ENCODE measurements at places on chromosomes 3 and 15. TPM values are rescaled to one million over a fixed set of nuclear protein-coding genes. Genes with fewer than 3 reads are reported as not detected.
A peak's percentile ranks its signal among the peaks of the same experiment; 100 is the strongest.

DNA sequence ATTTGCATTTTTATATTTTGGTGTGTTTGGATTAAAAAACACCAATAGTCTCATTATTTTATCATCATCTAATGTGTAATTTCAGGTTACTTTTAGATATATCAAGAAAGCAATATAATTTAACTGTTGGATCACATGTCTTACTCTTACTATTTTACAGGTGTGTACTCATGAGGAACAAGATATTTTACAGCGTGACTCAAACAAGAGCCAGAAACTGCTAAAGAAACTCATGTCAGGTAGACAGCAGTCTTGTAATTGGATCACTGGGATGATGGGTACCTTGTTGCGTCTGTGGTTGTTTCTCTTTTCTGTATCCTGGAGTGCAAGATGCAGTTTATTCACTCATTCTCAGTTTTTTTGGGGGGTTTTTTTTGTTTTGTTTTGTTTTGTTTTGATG is 12.9 kb downstream of the TRIP4 start:
- no peak for DNase-seq

DNA sequence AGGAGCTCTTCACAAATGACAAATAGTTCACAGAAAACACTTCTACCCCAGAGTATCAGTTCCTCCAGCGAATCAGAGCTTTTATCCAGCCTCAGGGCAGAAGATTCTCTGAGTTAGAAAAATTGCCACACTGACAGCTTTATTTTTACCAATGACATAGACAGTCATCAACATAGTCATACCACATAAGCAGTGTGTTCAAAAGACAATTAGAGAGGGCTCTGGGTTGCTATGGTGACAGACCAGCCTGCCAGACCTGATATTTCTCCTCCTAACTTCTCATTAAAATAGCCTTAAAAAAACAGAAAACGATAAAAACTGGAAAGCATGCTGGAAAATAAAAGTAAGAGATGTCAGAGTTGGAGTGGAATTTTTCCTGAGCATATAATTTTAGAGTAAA is 45.9 kb upstream of the COL6A5 start:
- no peak for DNase-seq

DNA sequence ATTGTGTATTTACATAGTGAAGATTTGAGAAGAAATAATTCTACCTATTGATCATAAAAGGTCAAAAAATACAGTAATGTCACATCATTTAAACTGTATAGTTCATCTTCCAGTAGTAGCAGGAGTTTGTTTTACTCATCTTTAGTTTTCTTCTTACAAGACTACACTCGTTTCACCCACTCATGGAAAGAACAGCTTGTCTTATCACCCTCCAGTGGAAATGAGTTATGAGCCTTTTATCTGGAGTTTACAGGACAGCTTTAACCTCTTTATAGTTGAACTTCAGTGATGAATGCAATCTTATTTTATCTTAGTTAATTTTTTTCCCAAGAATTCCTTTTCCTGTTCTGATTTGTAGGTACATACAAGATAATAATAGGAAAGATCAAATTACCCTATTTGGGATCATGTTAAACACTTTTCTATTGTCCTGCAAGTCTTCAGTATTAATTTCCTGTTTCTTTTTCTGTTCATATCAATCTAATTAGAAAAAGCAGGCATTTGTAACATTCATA is 36.8 kb downstream of the RBMS3 start:
- DNase-seq = no peak

DNA sequence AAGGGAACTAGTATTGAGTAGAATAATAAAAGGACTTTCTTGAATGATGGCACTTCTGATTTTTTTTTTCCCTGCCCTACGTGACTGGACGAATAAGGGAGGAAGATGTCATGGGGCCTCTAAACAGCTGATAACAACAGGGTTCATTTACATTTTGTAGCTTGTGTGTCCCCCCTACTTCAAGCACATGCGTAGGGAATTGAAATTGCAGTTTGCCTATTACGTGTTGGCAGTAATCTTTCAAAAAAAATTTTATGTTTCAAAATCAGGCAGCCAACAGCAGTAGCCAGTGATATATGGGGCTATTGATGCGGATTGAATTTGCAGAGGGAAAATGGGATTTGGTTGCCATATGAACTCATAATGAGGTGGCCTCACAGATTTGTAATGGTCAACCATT is 58.7 kb downstream of the PTPRG start:
- DNase-seq = no peak

DNA sequence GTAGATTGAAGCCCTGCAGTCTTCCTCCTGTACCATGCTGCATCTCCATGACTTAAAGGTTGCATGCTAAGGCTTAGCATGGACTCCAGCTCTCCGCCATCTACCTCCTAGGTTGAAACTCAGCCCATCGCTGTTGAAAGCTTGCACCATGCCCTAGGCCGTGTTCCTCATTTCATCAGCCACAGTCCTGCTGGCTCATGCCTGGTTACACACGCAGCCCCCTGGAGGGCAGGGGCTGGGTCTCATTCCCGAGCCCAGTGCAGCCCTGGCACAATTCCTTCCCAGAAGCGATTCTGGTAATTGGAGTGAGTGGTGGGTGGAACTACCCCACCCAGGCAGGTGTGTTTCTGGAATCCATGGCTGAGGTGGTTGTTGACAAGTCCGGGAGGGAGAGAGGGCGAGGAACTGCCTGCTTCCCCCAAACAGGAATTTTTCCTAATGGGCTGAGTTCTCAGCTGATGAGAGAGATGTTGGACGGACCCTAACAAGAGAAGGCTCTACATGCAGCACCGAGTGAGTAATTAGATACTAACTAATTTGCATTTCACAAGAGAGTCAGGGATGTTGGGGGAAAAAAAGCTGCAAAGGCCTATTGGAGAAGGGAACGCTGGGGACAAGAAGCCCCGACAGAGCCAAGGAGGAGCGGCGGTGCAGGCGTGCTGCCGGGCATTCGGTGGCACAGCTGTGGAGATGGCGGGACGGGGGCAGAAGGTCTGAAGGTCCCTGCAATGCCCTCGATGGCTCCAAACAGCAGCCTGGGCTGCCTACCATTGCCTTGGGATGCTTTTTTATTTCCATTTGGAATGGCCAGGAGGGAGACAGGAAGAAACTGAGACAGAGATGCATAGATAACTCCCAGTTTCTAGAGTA is 92.3 kb upstream of the TLE3 start:
- DNase-seq = no peak

DNA sequence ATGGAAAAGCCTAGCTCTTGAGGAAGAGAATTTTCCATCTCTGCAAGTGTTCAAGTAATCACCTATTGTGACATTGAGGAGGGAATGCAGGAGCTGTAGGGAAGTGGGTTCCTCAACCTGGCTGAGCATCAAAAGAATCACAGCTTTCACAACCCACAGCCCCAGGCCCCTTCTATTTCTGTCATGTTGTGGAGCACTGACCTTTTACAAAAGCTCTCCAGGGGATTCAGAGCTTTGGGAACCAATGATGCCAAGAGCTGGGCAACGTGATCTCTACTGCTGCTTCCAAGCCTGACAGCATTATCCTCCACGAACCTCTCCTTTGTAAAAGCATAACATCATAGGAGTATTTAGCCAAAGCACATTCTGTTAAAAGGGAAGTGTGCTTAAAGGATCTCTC is 231.1 kb downstream of the ADAMTS9 start:
- no peak for DNase-seq

DNA sequence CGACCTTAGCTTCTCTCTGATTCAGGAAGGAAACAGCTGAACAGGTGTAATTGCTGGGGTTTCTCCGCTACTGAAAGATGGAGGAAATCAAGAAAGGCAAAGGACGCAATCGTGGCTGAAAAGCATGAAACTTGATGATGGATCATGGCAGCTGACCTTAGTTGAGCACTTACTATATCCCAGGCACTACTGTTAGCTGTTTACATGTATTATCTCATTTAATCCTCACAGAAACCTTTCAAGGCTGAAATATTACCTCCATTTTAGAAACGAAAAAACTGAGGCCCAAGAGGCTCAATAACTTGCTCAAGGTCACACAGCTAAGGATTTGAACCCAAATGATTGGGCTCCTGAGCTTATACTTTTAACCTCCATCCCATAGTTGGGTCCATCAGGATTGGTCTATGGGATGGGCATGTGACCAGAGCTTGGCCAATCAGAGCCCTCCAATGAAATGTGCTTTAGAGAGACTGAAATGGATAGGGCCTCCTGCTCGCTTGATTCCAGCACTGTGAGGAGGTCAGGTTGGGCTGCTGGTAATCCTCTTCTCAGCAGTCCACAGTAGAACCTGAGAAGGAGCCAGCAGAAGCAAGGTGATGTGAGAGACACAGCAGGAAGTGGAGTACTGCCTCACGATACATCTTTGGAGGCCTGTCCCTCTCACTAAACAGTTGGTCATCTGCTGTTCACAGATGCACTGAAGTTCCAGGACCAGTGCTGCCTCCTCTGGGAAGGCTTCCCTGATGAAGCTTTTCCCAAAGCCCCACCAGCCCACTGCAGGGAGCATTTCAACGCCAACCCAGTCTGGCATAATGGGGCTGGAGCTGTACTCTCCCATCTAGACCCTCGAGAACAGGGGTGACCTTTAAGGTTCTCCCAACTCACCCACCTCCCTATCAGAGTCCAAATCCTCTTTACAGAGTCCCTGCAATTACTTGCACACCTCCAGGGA is 10.4 kb downstream of the CLN6 start:
- no peak for DNase-seq

- no peak for DNase-seq
Measured at GRCh38 chr3:182487143-182487542, 306.2 kb upstream of the ATP11B start.

- DNase-seq = no peak
Measured at GRCh38 chr15:74994685-74995084, 678 bp upstream of the SCAMP5 start.

- DNase-seq = no peak
Measured at GRCh38 chr3:104040896-104041295, 1325.8 kb upstream of the ALCAM start.

- no peak for DNase-seq
Measured at GRCh38 chr3:159200176-159200575, 398.3 kb downstream of the MFSD1 start.

GRCh38 chr3:142976621-142977398 is 13.3 kb upstream of the PAQR9 start:
- peak; percentile 99 for DNase-seq

DNA sequence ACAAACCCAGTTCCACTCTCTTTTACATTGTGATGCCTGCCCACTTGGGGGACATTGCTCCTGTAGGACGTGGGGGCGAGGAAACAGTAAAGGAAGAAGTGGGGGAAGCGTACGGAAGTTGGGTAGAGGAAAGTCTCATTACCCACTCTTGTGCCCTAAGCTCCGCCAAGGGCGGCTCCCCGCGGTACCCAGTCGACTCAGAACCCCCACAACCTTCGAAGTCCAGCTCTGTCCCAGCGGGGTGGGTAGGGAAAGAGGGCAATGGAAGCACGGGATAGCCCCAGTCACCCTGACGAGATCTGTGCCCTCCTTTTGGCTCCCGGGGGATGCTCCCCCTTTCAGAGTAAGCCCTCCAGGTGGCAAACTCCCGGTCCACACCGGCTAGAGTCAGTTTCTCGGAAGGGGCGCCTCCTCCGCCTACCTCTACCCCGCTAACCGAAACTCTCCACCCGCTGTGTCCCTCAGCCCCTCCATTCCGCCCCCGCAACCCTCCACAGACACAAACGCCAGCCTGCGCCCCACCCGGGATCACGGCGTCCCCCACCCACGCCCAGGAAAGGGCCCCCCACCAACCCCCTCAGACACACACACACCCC is 527 bp downstream of the CSNK1G1 start:
- DNase-seq = peak; percentile 34

- DNase-seq = no peak
Measured at GRCh38 chr3:149781741-149782140, 10.6 kb downstream of the ANKUB1 start.

DNA sequence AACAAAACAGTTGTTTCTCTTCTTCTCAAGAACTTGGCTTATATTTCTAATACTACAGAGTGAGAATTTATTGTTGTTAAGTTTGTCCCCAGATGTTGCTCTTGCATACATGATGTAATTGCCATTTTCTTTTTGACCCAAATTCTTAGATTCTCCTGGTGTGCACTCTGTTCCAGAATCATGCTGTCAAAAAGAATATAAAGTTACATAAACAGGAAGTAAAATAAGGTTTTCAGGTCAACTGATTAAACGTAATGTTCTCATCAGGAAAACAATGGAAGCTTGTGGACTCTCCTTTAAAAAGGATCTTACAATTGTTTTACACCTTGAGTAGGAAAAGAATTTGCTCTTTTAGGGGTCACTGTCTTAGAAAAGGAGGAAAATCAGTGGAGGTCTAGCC is 121.8 kb downstream of the ADAM10 start:
- no peak for DNase-seq

GRCh38 chr3:78895528-78895927 is 872.3 kb downstream of the ROBO1 start:
- no peak for DNase-seq

GRCh38 chr3:134944429-134944828 is 149.4 kb downstream of the EPHB1 start:
- DNase-seq = no peak

GRCh38 chr3:55558316-55558715 is 71.2 kb upstream of the WNT5A start:
- no peak for DNase-seq

- DNase-seq = no peak
Measured at GRCh38 chr15:89346516-89347231, 12.1 kb upstream of the POLG start.

GRCh38 chr3:14301558-14301957 is 100.8 kb upstream of the SLC6A6 start:
- no peak for DNase-seq

GRCh38 chr15:28106294-28107110 is 7.4 kb upstream of the OCA2 start:
- no peak for DNase-seq

- DNase-seq = peak; percentile 83
Measured at GRCh38 chr15:67542420-67543347, at the start of gene MAP2K5. TSS of gene MAP2K5 (plus strand) at chr15:67542703. CDS start at chr15:67543336, 633 bp downstream.

- no peak for DNase-seq
Measured at GRCh38 chr3:20218215-20218614, 32.2 kb upstream of the SGO1 start.

GRCh38 chr15:48427479-48427878 is 96.2 kb downstream of the DUT start:
- no peak for DNase-seq

- no peak for DNase-seq
Measured at GRCh38 chr15:41501191-41501917, 7.7 kb downstream of the ITPKA start.

Gene DNAH1
- 1.2 TPM for total RNA-seq

Gene SPRED1
- 28.1 TPM for total RNA-seq

Gene SRGAP3
- 0.07 TPM for total RNA-seq

Gene SLCO2A1
- total RNA-seq = 0.02 TPM

Measured in MG63 (cell line).